Endothelial cell of coronary artery (primary cell): ENCODE measurements at places on chromosomes 2 and 18. TPM values are rescaled to one million over a fixed set of nuclear protein-coding genes. Genes with fewer than 3 reads are reported as not detected.

The EVX2 gene
- not detected in 2 replicates for total RNA-seq

The SCYGR4 gene
- total RNA-seq: not detected in 2 replicates

The CNTNAP5 gene
- 0.09 TPM in 1 of 2 replicates, not detected in the other for total RNA-seq

The CASP10 gene
- 21.8 and 25.7 TPM in 2 replicates for total RNA-seq

The PRKAG3 gene
- not detected in 2 replicates for total RNA-seq
